ENCODE measurements at places on chromosomes 5 and 9.

- no peak for DNase-seq
Observed at GRCh38 chr9:35172878-35173277, 11.1 kb downstream of the UNC13B start.

- DNase-seq, result no peak
Observed at GRCh38 chr9:32839013-32839885, 55.9 kb downstream of the TMEM215 start.

GRCh38 chr5:68252673-68253623, 37.4 kb downstream of the PIK3R1 start:
- DNase-seq, result no peak

- no peak for DNase-seq
Observed at GRCh38 chr5:6780802-6781391, 67.7 kb downstream of the TENT4A start.

- no peak for DNase-seq
Observed at GRCh38 chr9:121763561-121764370, 112.3 kb downstream of the DAB2IP start.

- no peak for DNase-seq
Observed at GRCh38 chr9:20995616-20996015, 35.8 kb downstream of the HACD4 start.

DNA sequence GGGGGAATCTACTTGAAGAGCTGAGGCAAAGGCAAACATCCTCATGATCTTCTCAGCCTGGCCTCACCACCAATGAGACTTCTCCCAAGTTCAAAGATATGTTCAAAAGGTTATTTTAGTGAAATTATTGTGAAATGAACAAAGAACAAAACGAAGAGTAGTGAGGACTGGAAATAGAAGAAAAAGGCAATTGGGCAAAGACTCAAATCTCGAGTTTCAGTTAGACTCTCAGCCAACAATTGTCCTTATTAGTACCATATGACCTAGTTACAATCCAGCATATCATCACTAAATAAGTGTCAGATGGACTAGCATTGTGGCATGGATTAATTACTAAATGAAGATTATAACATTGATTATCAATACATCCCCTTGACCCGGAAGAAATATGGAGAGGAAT, 9.0 kb downstream of the ZNF474 start:
- DNase-seq, result no peak

GRCh38 chr9:81680006-81680405, 9.3 kb downstream of the TLE1 start:
- DNase-seq, result no peak

- DNase-seq, result no peak
Observed at GRCh38 chr5:172672681-172673080, 31.6 kb downstream of the NEURL1B start.

DNA sequence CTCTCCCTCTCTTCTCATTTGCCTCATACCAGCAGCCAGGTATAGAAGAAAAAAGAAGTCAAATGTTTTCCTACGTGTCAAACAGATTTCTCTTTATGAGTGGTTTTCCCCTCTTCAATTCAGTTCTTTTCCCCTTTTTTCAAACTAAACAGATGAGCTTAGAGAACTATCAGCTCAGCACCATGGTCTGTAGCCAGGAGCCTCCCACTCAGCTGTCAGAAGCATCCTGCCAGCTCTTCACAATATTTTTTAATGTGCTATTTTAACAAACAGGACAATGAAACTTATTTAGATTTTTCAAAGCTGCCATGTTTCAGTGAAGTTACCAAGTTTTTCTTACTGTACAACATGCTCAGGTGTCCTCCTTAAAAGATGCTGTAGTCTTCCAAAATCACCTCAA, 63.5 kb downstream of the CMYA5 start:
- no peak for DNase-seq

DNA sequence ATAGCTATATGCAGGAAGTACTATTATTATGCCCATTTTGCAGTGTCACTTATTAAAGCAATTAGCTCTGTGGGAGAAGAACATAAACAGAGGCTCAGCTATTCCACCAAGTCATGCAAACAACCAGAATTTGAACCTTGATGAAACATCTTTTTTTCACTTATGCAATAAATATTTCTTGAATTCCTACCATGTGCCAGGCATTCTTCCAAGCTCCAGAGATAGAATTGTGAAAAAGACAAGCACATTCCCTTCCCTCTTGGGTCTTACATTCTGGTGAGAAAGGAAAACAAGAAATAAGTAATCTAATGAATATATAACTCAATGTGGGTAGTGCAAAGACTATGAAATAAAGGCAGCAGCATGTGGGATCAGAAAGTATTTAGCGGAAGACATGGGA, 32.1 kb upstream of the ADRB2 start:
- no peak for DNase-seq

- DNase-seq, result no peak
Observed at GRCh38 chr5:111119221-111119620, 27.1 kb downstream of the WDR36 start.

- DNase-seq, result no peak
Observed at GRCh38 chr9:28926306-28926705, 1353.0 kb upstream of the C9orf72 start.

DNA sequence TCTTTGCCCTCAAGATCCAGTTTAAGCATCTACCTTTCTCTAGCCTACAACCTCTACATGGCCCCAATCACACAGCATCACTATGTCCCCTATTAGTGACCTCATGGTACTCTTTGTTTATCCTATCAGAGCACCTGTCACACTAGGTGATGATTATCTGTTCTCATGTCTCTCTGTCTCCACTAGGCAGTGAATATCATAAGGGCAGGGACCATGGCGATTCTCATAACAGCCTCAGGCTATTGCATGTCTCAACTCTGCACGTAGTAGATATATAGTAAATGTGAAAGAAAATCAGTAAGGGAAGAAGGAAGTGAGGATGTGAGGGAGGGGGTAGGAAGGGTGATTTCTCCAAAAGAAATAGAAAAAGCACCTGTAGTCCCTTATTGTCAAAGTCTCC, 311.0 kb downstream of the NSG2 start:
- no peak for DNase-seq

DNA sequence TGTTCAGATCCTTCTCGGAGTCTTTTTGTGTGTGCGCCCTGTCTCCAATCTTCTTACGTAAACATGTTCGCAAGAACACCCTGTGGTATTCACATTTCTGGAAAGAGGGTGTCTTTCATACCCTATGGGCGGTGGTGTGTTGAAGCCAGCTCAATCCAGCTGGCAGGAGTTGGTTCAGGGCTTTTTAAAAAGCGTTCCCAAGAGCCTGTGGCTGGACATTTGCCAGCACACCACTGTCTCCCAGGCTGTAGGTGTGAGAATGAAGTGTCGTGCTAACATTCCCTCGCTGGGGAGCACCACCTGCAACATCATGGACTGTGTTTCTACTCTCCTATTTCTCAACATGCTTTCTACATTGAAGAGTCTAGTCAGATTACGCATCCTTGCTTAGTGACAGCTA, 51.7 kb downstream of the S1PR3 start:
- no peak for DNase-seq

DNA sequence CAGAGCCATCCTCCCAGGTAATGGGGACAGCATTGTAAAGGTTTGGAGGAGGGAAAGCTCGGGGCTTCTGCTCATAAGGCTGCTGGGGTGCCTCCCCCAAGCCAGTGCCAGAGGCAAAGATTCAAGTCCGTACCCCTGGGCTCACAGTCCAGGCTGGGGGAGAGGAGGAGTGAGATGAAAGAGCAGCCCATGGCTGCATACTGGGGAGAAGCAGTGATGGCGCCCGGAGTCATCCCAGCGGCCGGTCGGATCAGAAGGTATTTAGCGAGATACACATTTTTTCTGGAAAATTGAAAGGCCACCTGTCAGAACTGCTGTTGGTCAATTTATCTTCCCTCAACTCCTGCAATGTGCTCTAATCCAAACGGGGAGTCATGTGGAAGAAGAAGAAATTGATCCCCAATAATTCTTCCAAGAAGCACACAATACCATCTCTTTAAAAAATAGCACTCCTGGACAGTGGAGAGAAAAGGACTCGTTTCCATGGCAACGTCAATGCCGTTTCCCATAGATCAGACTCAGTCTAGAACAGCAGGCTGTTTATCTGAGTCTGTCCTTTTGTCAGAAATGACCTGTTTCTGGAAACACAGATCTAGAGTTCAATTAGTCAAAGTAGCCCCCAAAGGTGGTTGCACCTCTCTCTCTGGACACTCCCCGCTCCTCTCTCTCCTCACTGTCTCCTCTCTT, 65.9 kb downstream of the NSG2 start:
- DNase-seq, result no peak

DNA sequence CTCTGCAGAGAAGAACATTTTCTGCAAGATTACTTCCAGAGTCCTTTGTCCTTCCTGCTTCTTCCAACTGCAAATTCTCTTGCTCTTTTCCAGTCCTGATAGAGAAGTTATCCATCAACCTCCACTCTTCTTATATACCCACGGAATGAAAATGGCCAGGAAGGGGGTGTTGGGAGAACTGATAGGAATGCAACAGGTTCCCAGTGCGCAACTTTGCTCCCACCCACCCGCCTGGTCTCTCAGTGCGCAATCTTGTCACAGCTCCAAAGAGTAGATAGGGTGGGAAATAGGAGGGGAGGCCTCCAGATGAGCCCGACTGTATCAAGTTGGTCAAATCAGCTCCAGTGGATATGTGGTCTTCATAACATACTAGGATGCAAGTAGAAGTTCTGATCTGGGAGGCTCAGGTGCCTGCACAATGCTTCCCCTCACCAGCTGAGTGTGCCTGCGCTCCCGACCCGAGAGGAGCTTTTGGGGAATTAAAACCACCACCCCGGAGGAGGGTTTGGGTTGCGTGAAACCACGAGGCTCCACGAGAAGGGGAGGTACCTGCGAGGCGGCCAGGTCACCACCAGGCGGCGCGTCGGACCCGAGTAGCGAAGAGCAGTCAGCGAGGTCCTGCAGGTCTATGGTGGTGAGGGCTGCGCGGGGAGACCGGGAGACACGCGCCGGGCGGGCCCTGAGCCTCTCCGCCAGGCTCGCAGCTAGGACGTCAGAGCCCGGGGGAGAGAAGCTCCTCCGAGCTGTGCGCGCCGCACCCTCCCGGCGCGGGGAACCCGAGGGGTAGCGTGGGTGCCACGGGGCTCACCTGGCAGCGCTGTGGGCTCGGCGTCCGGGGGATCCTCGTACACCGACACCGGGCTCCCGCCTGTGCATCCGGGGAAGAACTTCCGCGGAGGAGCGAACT, 835 bp downstream of the MCIDAS start:
- no peak for DNase-seq

DNA sequence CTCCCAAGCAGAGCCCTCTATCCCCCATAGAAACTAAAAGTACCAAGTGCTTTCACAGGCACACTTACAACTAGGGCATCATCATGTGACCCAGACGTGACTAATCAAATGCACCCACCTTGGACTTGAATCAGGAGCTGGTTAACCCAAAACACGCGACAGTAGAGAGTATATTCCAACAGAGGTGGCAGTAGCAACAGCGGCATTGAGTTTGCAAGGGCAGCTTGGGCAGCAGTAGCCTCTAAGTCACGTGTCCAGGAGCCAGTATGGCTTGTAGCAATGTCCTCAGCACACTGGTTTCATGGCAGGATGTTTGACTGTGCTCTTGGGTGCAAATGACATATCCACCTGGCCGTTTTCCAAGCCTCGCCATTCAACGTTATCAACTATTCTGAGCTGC, 73.4 kb upstream of the DNAH5 start:
- DNase-seq, result no peak

DNA sequence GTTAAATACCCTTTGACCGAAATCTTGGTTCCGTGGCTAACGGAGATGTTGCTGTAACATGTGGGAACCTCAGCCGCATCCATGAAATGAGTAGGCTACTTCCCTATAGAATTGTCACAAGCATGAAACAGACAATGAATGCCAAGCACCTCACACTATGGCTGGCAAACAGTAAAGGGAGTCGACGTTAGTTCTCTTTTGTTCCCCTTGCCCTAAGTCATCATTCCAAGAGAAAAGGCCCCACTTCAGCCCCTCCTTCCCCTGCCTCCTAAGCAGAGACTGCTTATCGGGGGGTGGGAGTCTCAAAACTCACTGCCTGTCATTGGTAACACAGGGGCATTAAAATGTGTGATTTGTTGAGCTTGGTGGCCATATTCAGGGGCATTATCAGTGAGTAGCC, 159.6 kb downstream of the MAPKAP1 start:
- no peak for DNase-seq

DNA sequence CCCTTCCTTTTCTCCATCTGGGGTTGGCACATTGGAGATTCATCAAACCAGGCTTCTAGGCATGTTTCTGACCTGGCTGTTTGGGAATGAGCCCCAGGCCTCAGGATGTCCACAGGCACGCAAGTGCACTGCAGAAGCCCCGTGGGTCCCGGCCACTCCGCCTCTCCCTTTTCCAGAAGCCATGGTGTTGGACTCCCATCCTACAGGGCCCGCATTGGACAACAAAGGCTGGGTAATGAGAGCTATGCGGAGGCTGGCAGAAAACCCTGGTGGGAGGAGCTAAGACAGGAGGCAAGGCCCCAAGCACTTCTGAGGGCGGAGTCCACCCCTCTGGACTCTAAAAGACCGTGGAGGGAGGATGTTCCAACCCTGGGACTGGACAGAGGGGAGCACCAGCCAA, 160.6 kb downstream of the OLFM1 start:
- DNase-seq, result no peak

DNA sequence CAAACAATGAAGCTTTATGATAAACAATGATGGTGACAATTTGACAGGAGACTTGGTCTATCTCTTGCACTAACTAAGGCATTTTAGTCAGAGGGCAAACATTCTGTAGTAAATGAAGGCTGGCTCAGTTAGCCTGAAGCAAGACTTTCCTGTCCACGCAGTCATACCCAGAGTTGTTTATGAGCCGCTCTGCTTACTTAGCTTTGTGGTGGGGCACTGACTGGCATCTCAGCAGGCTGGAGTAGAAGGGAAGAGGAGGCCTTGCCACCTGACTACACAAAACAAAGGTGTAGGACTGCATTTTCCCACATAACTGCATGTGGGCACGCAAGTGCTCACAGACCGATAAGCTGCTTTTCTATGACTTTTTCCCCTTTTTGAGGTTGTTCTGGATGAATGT, 133.7 kb upstream of the EPB41L4A start:
- DNase-seq, result no peak

DNA sequence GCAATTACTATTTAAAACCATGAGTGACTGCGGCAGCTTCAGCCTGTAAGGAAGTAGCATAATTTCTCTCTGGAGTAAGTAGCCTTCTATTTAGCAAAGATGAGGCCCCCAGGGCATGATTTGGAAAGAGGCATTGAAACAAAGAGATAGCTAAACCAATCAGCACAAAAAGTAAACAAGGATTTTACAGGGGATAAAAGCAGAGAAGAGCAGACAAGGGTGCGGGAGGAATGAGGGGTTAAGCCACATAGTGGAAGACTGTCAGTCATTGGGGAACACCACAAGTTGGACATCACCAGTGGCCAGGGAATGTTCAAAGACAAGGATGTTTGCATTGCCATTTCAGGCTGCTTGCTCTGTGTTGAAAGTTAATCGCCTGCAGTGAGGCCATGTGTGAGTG, 24.0 kb upstream of the C5orf63 start:
- no peak for DNase-seq

- no peak for DNase-seq
Observed at GRCh38 chr9:121483049-121483448, 16.6 kb downstream of the GGTA1 start.

DNA sequence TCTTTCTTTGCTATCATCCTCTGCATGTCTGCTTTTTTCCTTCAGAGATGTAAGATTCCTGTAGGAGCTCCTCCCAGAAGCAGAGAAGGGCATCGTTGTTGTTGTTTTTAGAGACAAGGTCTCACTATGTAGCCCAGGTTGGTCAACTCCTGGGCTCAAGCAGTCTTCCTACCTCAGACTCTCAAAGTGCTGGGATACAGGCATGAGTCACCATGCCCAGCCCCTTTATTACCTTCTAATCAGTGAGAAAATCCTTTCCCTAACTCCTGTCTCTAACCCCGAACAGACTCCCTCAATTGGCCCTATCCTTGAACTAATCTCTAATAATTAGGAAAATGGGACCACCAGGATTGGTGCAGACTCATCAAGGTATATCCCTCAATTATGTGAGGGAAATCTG, 64.4 kb downstream of the GALNT10 start:
- DNase-seq, result no peak

Measured in non-pigmented ciliary epithelial cell (primary cell).